ENCODE measurements at places on chromosomes 4 and X. TPM values are rescaled to one million over a fixed set of nuclear protein-coding genes. Genes with fewer than 3 reads are reported as not detected.

Gene MND1
- 5.1 TPM for polyA plus RNA-seq

Gene PDCL2
- not detected for polyA plus RNA-seq

Gene MMRN1
- 14.6 TPM for polyA plus RNA-seq

Gene MAOA
- polyA plus RNA-seq, result 180 TPM

Gene MTNR1A
- not detected for polyA plus RNA-seq

Gene CYLC1
- polyA plus RNA-seq, result not detected

Gene GCNA
- polyA plus RNA-seq, result 1.5 TPM

Gene SORBS2
- 15.6 TPM for polyA plus RNA-seq

Gene CCDC120
- 7.6 TPM for polyA plus RNA-seq

Gene TLL1
- polyA plus RNA-seq, result not detected

Gene YY2
- 0.77 TPM for polyA plus RNA-seq

Gene DAPP1
- polyA plus RNA-seq, result 17.9 TPM

Gene DDX53
- not detected for polyA plus RNA-seq

Gene MAGEC2
- polyA plus RNA-seq, result not detected

Gene PYURF
- polyA plus RNA-seq, result 124 TPM

Gene GALNTL6
- 0.29 TPM for polyA plus RNA-seq

Gene HERC3
- 12.2 TPM for polyA plus RNA-seq

Gene CRMP1
- not detected for polyA plus RNA-seq

Gene ARR3
- 0.25 TPM for polyA plus RNA-seq

Gene FAM236C
- not detected for polyA plus RNA-seq

Gene ETNPPL
- polyA plus RNA-seq, result not detected

Gene NPY2R
- polyA plus RNA-seq, result 3.0 TPM
